ENCODE measurements at places on chromosomes 2 and 18. TPM values are rescaled to one million over a fixed set of nuclear protein-coding genes. Genes with fewer than 3 reads are reported as not detected.

GRCh38 chr2:49288902-49289700, 134.8 kb upstream of the FSHR start:
- no peak for DNase-seq

- DNase-seq, result no peak
These were observed 39.0 kb downstream of the INSIG2 start for GRCh38 chr2:118127250-118127649.

GRCh38 chr2:41695198-41696113, 352.4 kb upstream of the PKDCC start:
- no peak for DNase-seq

MAP3K19 gene
- total RNA-seq, result 0.41 TPM

- DNase-seq, result no peak
These were observed 54.0 kb downstream of the ERBB4 start for GRCh38 chr2:212484563-212485080.

REG3A gene
- not detected for total RNA-seq

DNA sequence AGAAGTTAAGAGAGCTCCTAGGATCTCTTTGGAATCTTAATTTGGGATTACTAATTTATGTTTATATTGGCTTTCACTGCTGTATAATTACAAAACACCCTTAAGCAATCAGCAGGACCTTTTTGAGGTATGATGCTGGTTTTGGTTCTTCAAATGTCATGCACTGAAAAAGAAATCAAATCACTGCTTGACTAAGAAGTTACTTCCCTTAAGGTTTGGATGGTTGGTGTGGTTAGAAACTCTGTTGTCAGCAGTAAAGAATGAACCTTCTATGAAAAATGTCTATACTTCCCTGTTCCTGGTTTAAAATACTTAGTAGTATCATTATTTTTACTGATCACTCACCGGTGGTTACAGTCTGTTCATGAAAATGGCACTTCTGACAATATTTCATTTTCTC, 5.5 kb downstream of the COLEC12 start:
- no peak for DNase-seq

TUBA3E gene
- not detected for total RNA-seq

All from frontal cortex (tissue), 4 donors.